ENCODE measurements at places on chromosomes 6 and 20.

DNA sequence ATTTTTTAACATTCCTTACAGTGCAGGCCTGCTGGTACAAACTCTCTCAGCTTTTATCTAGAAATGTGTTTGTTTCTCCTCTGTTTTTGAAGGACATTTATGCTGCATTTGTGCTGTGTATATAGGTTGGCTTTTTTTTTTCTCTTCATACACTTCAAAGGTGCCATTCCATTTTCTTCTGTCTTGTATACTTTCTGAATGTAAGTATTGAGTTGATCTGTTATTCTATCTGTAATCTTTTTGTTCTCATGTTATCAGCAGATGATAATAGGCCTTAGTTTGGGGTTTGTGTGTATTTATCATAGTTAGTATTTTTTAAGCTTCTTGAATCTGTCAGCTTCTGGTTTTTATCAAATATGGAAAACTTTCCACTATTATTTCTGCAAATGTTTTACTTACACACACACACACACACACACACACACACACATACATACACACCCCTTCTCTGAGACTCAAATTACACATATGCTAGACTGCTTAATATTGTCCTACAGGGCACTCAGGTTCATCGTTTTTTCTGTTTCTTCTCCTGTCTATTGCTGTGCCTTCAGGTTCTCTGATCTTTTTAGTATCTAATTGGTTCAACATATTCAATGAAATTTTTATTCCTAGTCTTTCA lies 74.6 kb downstream of the RPP40 start:
- DNase-seq: no peak

DNA sequence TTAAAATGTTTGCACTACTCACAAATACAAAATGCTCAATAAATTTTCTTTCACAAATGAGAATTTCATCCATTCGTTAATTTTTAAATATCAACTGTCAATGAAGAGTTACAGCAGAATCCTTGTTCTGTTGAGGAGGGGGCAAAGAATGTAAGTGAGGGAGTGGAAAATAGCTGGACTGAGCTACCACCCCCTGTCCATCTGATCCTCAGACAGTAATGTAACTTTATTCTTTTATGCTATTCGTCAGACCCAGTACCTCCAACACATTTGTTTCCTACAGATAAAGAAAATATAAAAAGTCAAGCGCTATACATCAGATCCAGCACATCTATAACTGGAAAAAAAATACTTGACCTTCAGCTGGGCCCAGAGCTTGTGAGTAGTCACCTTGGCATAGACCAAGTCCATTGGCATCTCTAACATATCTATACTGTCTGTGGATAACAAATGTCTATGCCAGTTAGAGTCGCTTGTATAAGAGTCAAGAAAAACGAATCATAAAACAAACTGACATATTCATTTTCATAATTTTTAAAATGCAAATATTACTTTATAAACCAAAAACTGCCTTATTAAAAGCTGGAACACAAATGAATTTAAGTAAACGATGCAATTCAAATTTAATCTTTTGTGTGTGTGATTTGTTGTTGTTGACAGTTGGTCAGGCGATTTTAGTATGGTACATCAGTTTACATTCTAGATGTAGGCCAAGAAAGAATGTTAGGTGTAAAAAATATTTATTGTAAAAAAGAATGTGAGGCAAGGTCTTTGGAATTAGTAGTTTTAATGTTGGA lies 57.2 kb upstream of the HFE start:
- no peak for DNase-seq

DNA sequence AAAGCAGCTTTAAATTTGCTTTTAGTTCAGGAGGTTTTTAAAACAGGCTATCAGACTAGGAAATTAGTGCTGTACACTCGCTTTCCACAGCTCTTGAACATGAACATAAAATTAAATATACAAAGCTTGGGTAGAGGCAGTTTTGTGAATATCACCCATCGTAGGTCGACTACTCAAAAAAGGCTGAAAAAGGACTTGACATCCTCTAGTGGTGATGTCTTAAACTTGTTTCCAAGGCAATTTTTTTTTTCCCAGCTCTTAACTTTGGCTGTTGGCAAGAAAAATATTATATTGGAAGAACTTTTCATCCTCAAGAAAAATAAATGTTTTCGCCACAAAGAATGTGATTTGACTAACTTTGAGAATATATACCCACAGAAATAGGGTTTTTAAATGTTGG lies 2.9 kb downstream of the MAP7 start:
- no peak for DNase-seq

DNA sequence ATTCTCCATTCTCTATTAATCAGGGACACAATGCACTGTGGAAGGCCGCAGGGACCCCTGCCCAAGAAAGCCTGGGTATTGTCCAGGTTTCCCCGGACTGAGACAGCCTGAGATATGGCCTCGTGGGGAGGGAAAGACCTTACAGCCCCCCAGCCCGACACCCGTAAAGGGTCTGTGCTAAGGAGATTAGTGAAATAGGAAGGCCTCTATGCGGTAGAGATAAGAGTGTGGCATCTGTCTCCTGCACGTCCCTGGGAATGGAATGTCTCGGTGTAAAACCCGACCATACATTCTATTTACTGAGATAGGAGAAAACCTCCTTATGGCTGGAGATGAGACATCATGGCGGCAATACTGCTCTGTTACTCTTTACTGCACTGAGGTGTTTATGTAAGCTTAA lies 15.7 kb upstream of the EIF2S2 start:
- no peak for DNase-seq

DNA sequence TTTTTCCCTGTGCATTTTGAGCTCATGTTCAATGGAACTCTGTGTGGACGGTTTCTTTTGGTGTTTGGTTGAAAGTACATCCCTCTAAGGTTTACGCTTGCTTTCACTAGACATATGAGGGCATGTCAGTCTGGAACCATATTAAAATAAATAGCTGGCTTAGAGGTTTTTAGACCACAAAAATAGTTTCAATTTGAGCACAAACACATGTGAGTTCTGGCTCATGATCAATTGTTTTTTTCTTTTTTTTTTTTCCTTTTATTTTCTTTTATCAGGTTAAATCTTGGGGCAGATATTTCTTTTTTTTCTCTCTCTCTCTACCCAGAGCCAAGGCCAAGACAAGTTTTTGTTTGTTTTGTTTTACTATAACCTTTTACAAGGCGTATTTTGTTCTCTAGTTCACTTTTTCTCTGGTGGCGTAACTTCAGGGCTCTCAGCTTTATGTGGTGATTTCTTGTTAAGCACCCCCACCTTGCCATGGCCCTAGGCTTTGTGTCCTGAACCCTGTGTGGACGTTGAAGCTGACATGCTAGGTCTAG lies 92.9 kb downstream of the SHLD1 start:
- no peak for DNase-seq

- no peak for DNase-seq
Measured at GRCh38 chr6:27209659-27210269, 37.7 kb upstream of the PRSS16 start.

DNA sequence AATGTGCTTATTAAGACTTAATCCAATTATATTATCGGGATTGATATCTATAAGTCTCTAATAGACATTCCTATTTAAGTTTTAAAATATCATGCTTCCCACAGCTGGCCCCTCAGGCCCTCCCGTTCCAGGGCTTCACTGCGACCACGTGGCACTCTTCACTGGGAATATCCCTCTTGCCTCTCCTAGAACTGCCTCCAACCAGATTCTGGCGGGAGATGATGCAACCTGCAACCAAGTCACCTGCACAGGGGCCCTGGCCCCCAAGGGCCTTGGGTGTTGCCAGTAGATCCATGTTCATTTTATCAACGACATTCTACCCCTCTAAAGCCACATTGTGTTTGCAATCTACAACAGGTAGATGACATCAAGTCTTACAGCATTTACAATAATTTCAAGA lies 18.4 kb upstream of the RAMACL start:
- no peak for DNase-seq

GRCh38 chr6:29948277-29948676 lies 5.9 kb downstream of the HLA-A start:
- no peak for DNase-seq

DNA sequence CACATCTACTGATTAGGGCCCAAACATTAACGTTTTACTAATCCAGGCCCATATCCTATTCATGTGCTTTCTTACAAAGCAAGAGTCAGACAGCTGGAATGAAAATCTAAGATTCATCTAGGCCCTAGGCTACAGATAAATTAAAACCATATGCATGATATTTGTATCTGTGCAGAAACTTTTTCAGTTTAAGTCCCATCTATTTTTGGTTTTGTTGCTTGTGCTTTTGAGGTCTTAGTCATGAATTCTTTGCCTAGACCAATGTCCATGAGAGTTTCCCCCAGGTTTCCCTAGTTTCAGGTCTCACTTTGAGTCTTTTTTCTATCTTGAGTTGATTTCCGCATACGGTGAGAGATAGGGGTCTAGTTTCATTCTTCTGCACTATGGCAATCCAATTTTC lies 20.2 kb downstream of the ADNP start:
- DNase-seq: no peak

DNA sequence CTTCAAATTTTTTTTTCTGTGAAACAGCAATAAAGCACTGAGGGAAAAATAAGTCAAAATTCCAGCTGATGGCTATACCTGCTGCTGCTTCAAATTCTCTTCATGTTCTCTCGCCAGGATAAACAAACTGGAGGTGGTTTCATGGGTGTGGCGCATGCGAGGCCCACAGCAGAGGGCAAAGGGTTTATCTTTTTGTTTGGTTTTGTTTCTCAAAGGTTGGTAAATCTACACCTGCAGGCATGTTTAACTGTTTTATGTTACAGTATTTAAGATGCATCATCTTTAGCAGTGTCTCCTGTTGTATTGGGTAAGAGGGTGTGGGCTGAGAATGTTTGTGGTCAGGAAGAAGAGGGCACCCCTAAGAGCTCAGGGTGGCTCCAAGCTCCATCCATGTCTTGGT lies 342.2 kb downstream of the CDH26 start:
- no peak for DNase-seq
